Vagina (tissue), 2 donors: ENCODE measurements at places on chromosomes 1 and 21. TPM values are rescaled to one million over a fixed set of nuclear protein-coding genes. Genes with fewer than 3 reads are reported as not detected.

- DNase-seq = no peak
These were observed at the start of gene MRPL20 for GRCh38 chr1:1406821-1407635. Gene MRPL20 (minus strand): TSS chr1:1407293. CDS start chr1:1407217, 76 bp downstream.

- no peak for DNase-seq
These were observed 21.7 kb upstream of the FAAH start for GRCh38 chr1:46372431-46372830.

DNA sequence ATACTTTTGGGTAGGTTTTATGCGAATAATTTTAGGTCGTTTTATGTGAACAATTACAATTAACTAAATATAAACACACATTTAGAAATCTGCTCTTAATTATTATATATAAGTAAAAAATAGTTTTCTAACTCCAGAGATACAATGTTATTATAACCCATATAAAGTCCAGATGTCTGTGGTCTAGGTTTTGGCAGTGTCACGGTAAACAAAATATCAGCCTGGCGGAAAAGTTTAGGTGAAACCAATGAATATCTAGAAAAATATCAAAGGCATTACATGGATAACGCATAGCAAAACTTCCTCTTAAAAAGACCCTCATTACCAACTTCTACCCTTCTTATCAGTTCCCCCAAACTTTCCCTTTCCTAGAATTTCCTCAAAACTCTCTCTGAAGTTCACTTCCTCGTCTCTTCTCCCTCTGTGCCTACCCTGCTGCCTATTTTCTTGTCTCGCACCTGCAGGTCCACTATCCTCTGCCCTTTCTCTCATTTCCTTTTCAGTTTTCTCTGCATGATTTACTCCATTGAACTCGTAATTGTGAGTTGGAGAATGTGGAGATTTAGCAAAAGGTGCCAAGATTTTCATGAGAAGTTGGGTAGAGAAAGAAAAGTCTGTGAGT, 21.8 kb downstream of the VTCN1 start:
- DNase-seq = no peak

GRCh38 chr21:16363100-16363499, 633.3 kb downstream of the USP25 start:
- DNase-seq = no peak

DNA sequence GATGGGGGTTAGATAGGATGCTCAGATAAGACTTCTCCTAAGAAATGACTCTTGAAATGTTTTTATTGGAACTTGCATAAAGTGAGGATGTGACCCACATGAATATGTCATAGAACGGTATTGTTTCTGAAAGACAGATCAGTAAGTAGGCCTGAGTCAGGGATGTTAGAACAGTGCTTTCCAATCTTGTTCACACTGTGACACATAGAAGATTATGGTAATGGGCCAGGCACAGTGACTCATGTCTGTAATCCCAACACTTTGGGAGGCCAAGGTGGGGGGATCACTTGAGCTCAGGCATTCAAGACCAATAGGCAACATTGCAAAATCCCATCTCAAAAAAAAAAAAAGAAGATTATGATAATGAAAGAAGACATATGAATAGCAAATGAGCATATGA, 32.9 kb downstream of the FMO4 start:
- DNase-seq = no peak

GRCh38 chr1:213154056-213154685, 103.1 kb downstream of the RPS6KC1 start:
- no peak for DNase-seq

- no peak for DNase-seq
These were observed 4.1 kb downstream of the SAMSN1 start for GRCh38 chr21:14541841-14542490.

DNA sequence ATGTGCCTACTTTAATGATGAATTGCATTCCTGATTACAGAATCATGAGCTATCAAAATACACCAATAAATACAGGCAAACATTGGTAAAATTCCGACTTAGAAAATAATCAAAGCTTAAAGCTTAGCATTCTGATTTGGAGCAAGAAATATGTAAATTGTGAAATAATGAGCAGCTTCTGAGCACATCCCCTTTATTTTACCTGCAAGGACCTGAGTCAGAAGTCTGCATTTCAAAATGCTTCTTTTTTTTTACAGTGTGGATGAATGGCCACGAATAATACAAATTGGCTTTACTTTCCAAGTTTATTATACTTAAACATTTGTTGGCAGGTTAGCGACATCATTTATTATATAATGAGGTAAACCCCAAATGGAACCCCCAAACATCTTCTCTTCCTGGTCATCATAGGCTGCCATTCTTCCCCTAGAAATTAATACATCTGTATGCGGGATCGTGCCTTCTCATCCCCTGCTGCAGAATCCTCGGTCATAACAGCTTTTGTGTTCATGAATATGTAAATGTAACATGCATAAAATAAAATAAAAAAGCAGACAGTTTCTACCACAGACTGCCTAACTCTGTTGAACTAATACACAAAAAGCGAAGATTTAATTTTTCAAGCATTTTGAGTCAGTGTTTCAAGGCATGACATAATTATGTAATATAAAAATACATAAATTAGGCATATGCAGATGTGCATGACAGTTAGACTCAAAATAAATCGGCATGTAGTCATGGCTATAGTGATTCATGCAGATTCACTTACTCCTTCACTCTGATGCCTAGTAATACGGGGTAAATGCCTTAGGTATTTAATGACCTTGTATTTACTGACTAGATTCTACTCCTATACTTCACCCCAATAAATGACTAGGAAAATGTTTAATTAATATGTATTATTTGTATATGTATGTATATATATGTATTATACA, 339.7 kb downstream of the USP25 start:
- DNase-seq = no peak

DNA sequence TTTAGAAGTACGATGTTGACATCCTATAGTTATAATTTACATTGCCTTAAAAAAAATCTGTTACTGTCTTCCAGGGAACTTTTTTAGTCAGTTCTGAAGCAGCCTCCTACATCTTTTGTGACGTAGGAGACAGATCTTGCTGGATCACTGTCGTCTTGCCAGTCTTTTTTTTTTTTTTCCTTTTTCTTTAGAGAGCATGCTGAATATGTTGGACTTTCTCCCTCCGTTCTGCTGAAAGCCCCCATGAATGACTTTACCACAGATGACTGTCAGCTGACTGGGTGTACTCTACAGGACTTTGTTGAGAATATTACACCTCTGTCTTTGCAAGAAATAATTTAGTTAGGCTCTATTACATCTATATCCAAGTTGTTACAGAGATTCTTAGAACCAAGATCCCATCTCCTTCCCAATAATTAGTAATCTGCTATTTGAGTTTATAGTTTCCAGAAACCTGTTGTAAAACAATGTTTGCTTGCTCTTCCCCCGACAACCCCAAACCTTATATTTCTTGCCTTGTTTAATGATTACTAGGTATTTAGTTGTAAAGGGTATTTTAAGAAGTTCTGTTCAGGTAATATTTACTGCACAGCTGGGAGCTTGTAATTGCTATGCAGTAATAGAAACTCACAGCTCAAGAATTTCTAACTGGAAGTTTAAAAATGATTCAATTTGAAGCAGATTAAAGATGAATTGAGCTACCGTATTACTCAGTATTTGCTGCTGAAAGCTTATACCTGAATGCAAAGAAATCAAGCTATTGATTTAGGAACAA, 61.8 kb downstream of the RASAL2 start:
- no peak for DNase-seq

DNA sequence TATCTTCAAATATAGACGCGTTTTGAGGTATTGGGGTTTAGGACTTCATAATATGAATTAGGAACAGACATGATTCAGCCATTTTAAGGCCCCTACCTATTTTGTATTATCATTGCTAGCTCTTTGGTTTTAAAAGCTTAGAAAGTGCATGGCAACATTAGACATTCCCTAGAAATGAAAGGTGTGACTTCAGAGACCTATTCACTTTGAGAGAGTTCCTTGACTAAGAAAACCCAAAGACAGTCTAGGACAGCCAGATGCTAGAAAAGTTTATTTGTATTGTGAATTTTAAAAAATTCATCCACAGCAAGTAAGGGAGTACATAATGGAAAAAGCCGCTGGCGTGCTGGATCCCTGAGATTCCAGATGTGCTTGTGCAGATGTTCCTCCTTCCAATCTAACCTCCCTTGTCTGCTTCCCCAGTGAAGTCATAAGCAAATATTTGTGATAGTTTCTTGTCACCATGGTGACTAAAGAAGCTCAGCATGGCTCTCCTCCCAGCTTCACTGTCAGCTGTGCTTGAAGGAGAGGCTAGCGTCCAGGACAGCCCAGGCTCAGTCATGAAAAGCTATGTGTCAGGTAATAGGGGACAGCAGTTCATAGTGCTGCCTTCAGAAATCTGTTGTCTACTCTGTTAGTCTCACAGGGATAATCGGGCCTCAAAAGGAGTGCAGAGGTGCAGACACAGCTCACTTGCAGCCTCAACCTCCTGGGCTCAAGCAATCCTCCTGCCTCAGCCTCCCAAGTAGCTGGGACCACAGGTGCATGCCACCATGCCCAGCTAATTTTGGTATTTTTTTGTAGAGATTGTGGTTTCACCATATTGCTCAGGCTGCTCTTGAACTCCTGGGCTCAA, 34.8 kb downstream of the KPNA6 start:
- DNase-seq = no peak

The GJA8 gene
- not detected for total RNA-seq

The RGS5 gene
- total RNA-seq = 94.0 TPM

The SHISA4 gene
- total RNA-seq = 16.2 TPM
